ENCODE measurements at places on chromosomes 1 and 21.

DNA sequence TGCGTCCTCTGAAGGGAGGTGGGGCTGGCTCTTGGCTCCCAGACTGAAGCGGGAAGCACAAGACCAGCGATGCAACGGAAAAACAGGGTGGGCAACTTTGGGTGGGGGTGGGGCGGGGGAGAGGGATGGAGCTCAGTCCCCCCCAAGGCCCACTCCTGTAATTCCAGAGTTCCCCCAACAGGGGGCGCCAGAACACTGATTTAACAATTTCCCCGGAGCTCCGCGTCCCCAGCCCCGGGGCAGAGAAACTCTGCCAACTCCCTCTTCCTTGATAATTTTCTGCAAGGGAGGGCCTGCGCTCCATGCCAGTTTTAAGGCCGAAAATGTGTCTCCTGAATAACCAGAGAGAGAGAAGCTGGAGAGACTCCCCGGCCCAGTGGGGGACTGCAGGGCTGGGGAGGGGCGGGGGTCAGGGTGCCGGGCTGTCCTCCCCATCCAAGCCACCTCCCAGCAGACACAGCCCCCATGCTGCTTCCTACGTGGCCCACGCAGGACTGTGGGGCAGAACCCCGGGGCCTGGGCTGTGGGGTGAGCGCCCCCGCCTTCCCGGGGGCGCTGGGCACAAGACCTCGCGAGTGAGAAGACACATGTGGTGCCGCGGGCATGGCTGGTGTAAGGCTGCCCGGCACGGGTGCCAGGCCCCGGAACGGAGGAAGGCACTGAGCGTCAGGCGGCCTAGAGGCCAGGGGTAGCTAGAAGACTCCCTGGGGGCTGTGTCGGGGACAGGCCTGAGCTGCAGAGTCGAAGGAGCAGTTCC lies 51.4 kb downstream of the KIF21B start:
- peak; percentile 12 for DNase-seq

GRCh38 chr1:17725084-17725719 lies 29.9 kb upstream of the ACTL8 start:
- DNase-seq: peak; percentile 65

- no peak for DNase-seq
Observed at GRCh38 chr1:203402629-203403337, 51.9 kb upstream of the FMOD start.

- no peak for DNase-seq
Observed at GRCh38 chr1:193368302-193368701, 181.9 kb upstream of the B3GALT2 start.

DNA sequence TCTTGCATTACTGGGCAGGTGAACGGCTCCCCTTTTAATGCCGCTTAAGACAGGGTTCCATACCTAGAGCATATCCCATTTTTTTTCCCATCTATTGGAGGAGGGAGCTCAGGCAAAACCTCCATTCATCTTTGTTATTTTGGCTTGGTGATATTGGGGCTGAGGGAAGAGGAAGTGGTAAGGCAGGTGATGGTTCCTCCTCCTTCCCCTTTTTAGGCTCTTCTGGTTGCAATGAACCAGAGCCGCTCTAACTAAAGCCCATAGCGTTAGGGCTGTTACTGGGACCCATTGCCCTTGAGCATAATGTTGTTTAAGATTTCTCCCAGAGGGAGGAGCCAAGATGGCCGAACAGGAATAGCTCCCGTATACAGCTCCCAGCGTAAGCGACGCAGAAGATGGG lies 21.1 kb downstream of the PYHIN1 start:
- DNase-seq: peak; percentile 37

GRCh38 chr1:201250326-201251011 lies 32.8 kb upstream of the PKP1 start:
- peak; percentile 51 for DNase-seq

- DNase-seq: no peak
Observed at GRCh38 chr1:35369922-35370671, 101.6 kb downstream of the ZMYM4 start.

GRCh38 chr21:41952568-41953248 lies 1.1 kb downstream of the C2CD2 start:
- no peak for DNase-seq

DNA sequence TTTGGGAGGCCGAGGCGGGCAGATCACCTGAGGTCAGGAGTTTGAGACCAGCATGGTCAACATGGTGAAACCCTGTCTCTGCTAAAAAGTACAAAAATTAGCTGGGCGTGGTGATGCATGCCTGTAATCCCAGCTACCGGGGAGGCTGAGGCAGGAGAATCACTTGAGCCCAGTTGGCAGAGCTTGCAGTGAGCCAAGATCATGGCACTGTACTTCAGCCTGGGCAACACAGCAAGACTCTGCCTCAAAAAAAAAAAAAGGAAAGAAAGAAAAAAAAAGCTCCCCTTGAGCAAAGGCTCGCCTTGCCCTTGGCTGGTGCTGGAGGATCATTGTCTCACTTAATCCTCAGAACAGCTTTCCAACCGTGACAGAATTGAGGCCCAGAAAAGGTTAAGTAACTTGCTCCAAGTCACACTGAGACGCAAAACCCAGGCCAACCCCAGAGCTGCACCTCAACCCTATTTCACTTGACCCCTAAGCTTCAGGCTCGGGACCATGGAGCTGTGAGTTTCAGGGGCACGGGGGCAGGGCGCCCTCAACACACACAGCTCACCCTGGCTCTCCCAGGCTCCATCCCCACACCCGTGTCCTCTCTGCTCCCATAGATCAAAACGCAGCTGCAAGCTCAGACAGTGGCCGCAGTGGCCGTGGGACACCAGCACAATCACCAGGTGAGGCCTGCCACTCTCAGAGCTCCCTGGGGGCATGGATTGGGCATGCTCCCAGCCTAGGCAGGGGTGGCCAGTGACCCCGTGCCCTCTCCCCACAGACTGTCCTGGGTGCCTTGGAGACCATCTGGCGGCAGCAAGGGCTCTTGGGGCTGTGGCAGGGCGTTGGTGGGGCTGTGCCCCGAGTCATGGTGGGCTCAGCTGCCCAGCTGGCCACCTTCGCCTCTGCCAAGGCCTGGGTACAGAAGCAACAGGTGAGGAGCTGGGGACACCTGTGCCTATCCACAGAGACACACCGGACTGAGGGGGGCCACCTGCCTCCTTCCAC lies 1.6 kb downstream of the SLC25A34 start:
- DNase-seq: no peak

GRCh38 chr1:172838680-172839313 lies 179.9 kb downstream of the FASLG start:
- no peak for DNase-seq

GRCh38 chr1:169701261-169702005 lies 10.0 kb downstream of the SELL start:
- DNase-seq: no peak

GRCh38 chr1:96722161-96722922 lies 758 bp downstream of the PTBP2 start:
- no peak for DNase-seq

DNA sequence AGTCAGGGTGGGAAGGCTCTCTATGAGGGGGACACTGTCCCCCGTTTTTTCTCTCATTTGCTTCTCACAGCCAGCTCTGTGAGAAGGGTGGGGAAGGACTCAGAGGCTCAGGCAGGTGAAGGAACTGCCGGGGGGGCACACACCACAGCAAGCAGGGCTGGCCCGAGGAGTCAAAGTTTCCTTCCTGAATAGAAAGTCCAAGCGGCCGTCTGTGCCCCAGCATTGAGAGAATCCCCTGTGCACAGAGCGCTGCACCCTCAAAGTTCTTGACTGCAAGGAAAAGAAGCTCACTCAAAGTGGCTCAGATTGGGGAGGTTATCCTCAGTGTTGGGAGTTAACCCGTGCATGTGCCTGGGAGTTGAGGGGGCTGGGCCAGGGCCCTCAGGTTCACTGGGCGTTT lies 145.2 kb upstream of the AJAP1 start:
- DNase-seq: no peak

GRCh38 chr1:13585612-13585991 lies 2.0 kb downstream of the PDPN start:
- no peak for DNase-seq

DNA sequence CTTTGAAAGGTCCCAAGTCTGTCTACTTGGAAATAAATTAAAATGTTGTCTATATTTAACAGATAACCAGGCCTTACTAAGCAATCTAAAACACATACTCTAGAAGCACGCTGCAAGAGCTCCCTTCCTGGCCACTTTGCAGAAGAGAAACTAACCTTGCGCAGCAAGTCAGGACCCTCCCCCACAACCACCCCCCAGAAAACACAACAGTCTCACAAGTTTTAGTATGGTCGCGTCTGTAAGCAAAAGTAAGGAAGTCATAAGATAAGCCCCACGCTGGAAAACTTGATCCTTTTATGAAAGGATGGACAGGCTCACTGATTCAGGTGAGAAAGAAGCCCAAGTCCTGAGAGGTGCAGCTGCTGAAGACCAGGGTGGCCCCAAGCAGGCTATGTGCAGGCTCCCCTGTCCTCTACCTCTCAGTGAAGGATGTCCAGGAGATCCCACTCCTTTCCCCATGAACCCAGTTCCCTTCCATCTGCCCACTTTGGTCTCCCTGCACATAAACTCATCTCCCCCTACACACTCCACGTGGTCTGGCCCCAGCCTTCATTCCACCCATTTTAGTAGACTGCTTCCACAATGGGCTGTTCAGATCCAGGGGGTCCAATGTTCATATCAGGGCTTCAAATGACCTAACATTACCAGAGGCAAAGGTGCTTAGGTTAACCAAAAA lies 23.8 kb downstream of the HIVEP3 start:
- no peak for DNase-seq

DNA sequence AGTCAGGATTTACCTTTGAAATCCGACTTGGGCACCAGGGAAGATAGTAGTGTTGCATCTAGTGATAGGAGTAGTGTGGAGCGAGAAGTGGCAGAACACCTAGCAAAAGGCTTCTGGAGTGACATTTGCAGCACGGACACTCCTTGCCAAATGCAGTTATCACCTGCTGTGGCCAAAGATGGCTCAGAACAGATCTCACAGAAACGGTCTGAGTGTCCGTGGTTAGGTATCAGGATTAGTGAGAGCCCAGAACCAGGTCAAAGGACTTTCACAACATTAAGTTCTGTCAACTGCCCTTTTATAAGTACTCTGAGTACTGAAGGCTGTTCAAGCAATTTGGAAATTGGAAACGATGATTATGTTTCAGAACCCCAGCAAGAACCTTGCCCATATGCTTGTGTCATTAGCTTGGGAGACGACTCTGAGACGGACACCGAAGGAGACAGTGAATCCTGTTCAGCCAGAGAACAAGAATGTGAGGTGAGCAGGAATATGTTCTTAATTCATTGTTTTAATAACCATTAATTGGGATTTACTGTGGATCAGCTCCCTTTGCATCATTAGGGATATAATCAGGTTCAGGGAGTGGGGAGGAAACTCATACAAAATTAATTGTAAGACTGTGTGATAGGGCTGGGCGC lies 28.3 kb downstream of the BACH1 start:
- DNase-seq: no peak

GRCh38 chr1:203580733-203581132 lies 45.9 kb upstream of the ATP2B4 start:
- DNase-seq: no peak

- DNase-seq: no peak
Observed at GRCh38 chr1:213050745-213051126, 305 bp upstream of the RPS6KC1 start.

- no peak for DNase-seq
Observed at GRCh38 chr1:115041654-115042053, 12.0 kb downstream of the TSHB start.

GRCh38 chr1:33624261-33624990 lies 152.0 kb downstream of the ZSCAN20 start:
- no peak for DNase-seq

DNA sequence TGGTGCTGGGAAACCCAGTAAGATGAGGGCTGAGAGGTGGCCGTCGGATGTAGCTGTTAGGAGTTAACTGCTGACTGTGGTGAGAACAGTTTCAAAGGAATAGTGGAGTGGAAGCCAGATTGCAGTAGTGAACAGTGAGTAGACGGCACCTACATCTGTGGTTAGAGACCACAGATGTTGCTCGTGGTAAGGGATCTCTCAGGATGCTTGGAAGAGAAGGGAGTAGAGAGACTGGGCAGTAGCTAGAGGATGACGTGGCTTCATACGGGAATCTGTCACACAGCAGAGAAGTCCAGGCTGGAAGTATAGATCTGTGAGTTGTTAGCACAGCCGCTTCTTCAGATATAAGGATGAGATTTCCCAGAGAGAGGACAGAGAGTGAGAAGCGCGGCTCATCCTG lies 7.8 kb upstream of the ARTN start:
- DNase-seq: no peak

DNA sequence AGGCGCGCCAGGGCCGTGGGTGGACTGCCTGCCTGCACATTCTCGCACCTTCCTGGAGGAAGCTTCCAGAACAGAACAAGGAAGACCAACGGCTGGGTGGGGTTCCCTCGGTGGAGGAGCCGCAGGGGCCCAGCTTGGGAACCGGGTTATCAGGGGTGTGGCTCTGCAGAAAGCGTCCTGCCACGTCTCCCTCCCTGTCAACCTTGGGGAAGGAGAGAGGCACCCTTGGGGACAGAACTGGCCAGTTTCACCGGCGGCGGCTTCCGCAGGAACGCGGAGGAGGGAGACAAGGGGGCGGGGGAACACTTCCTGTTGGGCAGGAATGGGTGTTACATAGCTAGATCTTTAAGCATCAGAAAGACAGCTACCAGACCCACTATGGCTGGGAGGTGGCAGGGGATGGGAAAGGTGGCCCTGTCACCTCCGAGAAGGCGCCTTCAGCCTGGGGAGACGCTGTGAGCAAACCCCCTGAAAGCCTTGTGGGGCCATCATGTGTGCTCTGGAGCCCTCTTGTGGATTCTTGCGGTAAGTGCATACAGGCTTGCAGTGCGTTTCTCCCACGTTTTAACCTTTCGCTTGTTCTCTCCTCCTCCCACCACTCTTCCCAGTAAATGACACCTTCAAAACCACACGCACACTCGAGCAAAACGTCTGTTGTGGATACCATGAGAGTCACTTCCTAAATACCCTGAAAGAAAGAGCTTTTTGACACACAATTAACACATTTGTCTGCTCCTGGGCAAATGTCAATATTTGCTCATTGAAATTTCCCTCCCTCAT lies 3.8 kb upstream of the PLEKHA6 start:
- peak; percentile 77 for DNase-seq

DNA sequence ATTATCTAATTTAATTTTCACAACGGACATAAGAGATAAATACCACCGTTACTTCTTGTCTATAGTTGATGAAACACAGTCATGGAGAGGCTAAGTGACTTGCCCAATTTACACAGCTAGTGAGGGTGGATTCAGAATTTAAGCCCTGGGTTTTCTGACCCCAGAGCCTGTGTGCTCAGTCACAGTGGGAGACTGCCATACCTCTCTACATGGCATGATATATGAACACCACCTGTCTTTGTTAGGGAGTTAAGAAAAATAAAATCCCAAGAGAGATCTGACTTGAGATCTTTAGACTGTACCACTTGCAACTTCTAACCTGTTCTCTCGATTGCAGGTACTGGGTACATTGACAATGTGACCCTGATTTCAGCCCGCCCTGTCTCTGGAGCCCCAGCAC lies 40.3 kb downstream of the LAMC2 start:
- DNase-seq: no peak

Measured in DMS153 (cell line).